ENCODE measurements at places on chromosomes 6 and 20.

DNA sequence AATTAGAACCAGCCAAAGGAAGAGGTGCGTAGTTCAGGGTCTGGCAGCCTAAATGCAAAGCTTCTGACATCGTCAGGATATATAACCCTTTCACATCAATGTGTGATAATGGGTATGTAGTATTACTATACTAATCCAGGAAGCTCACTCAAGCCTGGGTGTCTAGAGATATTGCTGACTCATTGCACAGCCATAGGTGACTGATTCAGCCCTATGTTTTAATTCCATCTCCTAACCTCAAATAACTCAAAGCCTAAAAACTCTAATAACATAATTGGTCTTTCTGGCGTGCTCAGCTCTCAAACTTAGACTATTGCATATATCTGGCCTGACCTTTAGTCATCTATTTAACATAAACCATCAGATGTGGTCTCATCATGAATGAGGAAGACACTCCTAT, 658.4 kb downstream of the TBC1D32 start:
- no peak for DNase-seq

- DNase-seq, result no peak
Observed at GRCh38 chr6:110776413-110776812, 38.9 kb downstream of the CDK19 start.

DNA sequence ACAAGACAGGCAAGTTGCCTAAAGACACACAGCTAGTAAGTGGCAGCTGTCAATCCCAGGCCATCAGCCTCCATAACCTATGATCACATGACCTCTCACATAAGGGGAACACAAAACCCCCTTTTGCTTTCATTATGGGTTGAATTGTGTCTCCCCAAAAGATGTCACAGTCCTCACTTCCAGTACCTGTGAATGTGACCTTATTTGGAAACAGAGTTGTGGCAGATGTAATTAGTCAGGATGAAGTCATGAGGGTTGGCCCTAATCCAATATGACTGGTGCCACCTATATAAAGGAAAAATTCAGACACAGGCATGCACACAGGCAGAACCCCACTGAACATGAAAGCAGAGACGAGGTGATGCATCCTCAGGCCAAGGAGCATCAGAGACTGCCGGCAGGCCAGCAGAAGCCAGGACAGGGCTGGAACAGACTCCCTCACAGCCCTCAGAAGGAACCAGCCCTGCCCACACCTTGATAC, 33.6 kb downstream of the GFOD1 start:
- no peak for DNase-seq

- DNase-seq, result no peak
Observed at GRCh38 chr20:5216663-5217062, 89.9 kb downstream of the CDS2 start.

GRCh38 chr6:76057469-76057868, 15.0 kb downstream of the IMPG1 start:
- no peak for DNase-seq

DNA sequence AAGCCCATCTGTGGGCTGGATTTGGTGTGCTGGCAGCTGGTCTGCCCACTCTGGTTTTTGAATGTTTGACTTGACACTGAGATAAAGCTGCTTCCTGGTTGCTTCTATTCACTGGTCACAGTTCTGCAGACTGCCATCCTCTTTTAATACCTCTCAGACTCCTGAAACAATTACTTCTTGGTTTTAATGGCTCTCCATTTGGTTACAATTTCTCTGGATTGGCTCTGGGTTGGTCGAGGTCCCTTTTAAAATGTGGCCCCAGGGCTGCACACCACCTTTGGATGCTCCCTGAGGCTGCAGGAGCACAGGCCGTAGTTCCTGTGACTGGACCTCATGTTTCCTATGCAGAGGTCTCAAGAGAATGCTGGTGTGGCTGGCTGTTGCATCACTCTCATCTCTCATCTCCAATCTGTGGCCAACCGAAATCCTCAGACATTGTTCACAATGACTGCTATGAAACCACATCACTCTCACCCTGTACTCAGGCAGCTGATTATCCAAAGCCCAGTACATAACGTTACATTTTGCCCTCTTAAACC, 98.5 kb downstream of the INSM1 start:
- DNase-seq, result no peak

DNA sequence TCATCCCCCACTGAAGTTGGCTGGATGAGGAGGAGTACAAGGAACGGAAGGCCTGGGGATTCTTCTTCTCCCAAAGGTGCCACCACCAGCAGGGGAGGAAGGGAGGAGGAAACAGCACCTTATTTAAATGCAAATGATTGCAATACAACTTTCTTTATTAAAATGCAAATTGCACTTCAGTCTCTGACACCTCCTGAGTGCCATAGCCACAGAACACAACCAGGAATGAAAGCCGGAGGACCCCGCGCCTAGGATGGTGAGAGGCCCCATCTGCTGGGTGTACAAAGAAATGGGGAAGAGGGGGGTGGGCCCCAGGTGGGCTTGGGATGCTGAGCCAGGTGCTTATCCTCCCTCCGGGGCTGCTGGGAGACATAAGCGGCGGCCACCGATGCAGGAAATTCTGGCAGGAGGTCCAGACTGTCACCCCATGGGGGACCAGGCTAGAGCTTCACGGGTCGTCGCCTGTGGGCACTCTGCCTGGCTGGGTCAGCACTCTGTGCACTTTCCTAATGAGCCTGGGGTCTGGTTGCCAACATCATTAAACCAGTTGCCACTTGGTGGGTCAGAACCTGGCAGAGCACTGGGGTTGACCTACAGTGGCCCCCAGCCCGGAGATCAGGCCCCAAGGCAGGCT, 154.2 kb upstream of the MLN start:
- DNase-seq, result no peak

DNA sequence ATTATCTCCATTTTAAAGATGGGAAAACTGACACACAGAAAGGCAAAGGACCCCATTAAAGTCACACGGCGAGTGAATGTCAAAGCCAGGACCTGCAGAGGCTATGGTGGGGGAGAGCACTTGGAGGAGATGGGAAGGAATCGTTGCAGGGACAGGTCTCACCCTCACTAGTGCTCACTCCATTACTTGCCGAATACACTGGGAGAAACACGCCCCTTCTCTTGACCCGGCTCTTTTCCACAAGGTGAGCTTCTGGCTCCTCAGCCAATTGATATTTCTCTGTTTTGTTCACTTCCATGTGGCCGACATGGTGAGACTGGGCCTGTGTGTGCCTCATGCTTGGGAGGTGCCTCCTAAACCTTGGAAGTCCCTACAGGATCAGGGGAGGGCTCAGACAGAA, 117.8 kb upstream of the KCNG1 start:
- DNase-seq, result no peak

GRCh38 chr20:5825130-5825719, 75.0 kb downstream of the SHLD1 start:
- DNase-seq, result no peak

GRCh38 chr20:3109350-3110302, 25.1 kb upstream of the AVP start:
- DNase-seq, result no peak

DNA sequence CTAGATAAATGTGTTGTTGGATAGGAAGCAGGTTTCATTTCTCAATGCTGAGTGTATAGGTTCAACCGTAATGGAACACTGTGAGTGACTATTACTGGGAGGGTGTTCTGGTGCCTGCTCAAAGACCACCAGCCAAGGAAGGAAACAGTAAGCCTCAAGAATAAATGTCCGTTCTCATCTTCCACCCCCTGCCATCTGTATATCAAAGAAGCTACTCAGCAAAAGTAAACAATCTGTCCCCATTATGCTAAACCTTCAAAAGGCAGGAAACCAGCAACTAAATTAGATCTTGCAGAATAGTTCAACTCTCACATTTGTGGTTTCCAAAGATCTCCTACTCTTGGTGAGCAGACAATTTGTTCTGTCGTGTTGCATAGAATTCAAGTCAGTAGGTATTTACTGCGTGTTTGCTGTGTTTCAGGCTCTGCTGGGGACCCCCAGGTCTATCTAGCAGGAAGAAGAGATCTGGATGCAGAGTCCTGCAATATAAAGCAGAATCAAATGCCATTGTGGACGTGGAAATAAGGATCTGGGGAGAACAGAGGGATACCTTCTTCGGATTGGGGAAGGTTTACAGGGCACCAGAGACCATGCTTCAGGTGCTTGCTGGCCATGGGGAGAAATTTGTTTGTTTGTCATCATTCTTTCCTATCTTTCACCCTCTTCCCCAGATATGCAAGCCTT, 87.3 kb downstream of the SCML4 start:
- no peak for DNase-seq

DNA sequence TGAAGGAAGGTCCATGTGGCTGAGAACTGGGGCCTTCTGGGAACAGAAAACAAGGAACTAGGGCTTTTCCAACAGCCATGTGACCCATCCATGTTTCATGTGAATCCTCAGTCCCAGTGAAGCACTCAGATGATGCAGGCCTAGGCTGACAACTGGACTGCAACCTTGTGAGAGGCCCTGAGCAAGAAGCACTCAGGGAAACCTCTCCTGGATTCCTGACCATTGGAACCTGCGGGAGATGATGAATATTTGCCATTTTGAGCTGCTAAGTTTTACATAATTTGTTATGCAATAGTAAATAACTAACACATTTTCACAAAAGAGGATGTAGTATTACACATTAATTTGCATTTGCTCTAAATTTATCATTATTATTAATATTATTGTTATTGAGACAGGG, 38.4 kb upstream of the HLA-G start:
- DNase-seq, result no peak

DNA sequence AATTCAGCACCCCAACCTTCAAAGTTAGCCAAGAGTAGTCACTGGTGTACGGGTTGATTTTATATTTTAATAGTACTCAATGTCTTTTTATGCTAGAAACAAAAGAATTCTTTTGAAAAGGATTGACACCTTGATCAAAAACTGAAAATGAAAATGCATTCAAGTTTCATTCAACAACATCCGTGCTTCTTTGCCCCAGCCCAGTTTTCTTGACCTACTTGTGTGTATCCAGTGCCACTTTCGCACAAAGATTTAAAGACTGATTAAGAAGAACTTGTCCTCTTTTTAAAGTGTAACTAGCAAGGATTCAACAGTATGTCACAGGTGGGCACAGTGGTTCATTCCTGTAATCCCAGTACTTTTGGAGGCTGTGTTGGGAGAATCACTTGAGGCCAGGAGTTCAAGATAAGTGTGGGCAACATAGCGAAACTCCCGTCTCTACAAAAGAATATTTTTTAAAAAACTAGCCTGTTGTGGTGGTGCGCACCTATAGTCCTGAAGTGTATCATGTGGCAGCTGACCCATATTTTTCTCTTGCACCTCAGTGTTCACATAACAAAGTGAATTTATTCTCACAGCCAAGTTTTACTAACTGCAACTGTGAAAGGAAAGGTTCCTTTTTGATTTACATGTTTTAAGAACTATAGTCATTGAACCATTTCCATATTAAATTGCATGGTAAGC, 22.7 kb upstream of the CD2AP start:
- no peak for DNase-seq

- no peak for DNase-seq
Observed at GRCh38 chr20:32647606-32648005, 26.1 kb downstream of the C20orf203 start.

DNA sequence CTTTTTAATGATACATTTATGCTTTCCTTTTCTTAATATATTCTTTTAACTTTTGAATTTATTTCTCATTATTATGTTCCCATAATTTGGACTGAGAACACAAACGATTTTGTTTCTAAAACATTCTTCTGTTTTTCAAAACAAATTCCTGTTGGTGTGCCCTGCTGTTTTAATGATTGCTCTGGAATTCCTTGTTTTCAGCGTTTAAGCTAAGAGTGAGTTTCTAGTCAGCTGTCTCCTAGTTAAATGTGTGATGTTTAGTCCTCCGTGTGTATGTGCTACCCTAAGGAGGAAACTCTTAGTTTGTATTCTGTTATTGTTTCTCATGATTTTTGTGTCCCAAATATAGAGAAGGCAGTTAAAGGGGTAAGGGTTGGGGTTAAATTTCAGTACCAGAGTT, 306.1 kb upstream of the RGS17 start:
- no peak for DNase-seq

- no peak for DNase-seq
Observed at GRCh38 chr6:27630727-27631608, 158.1 kb upstream of the ZNF184 start.

GRCh38 chr6:20681243-20681684, 147.0 kb downstream of the CDKAL1 start:
- DNase-seq, result no peak

DNA sequence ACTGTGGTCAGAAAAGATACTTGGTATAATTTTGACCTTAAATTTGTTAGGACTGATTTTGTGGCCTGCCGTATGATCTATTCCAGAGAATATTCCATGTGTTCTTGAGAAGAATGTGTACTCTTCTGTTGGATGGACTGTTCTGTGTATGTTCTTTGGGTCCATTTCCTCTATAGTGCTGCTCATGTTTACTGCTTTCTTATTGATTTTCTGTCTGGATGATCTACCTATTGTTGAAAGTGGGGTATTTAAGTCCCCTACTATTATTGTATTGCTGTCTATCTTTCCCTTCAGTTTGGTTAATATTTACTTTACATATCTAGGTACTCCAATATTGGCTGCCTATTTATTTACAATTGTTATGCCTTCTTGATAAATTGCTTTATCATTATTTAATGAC, 298.4 kb downstream of the BCKDHB start:
- DNase-seq, result no peak

- no peak for DNase-seq
Observed at GRCh38 chr20:59010995-59011873, 4.2 kb upstream of the CTSZ start.

GRCh38 chr20:49571553-49571835, 3.6 kb upstream of the PTGIS start:
- DNase-seq, result no peak

GRCh38 chr6:21053612-21054011, 519.4 kb downstream of the CDKAL1 start:
- DNase-seq, result no peak

GRCh38 chr6:20712011-20712410, 177.8 kb downstream of the CDKAL1 start:
- no peak for DNase-seq

DNA sequence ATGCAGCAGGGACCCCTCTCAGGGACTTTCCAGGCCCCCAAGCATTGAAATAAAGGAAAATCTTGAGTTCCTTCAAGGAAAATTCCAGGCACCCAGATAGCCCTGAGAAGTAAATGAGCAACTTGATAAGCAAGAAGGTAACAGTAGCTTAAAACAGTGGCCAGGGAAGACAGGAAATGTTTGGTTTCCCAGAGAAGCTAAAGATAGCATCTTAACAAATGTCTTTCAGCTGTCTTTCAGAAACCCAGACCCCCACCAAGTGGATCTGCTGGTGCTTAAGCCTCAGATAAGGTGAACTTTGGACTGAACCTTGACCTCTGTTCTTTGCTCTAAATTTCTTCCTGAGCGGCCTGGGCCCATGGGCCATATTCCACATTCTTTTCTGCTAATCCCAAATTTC, 117.8 kb upstream of the CST7 start:
- no peak for DNase-seq

DNA sequence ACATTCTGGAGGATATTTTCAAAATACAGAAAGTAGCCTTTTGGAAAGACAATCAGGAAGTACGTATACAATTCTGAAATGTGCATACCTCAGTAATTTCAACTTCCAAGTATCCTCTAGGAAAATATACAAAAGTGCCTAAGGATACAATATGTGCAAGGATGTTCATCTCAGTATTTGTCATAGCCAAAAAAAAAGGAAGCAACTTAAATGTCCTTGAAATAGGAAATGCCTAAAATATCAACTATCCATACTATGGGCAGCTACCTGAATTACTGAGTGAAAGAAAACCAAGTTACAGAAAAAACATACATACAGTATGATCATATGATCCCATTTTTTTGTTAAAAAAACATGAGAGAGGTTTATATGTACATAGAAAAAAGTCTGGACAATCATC, 1.5 kb downstream of the PPIL1 start:
- no peak for DNase-seq

- DNase-seq, result no peak
Observed at GRCh38 chr6:82385102-82385501, 21.5 kb downstream of the TPBG start.

- no peak for DNase-seq
Observed at GRCh38 chr6:119076576-119077390, 1.7 kb downstream of the FAM184A start.

Measured in uterus (tissue), 4 donors.